ENCODE measurements at places on chromosomes 7 and 10.

GRCh38 chr10:132670546-132671227, 115.3 kb downstream of the NKX6-2 start:
- no peak for DNase-seq

DNA sequence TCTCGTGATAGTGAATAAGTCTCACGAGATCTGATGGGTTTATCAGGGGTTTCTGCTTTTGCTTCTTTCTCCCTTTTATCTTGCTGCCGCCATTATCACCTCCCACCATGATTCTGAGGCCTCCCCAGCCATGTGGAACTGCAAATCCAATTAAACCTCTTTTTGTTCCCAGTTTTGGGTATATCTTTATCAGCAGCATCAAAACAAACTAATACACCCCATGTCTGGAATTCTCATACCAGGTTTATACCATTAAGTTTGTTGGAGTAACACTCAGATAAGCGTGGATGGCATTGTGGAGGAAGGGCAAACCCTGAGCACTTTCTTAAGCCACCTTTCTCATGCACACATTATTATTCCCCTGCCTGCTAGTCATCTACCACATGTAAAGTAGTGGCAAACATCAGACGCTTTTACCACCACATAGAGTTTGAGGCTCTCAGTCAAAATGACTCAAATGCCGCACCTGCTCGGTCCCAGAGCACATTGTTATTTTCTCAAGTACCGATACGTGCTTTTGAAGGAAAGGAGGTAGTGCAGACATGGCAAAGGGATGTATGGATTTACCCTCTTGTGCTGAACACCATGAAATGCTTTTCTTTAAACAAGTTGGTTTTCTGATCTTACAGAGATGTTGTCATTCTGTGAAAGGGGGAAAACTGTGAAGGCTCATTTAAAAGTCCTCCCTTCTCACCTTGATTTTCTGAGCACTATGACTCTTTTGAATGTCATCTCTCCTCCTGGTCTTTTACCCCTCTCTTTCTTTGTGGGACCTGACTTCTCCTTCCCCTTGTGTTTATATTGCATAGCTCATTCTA, 429.7 kb downstream of the EXOC4 start:
- no peak for DNase-seq

- DNase-seq, result no peak
These were observed 130.9 kb upstream of the PRR15 start for GRCh38 chr7:29432721-29433120.

DNA sequence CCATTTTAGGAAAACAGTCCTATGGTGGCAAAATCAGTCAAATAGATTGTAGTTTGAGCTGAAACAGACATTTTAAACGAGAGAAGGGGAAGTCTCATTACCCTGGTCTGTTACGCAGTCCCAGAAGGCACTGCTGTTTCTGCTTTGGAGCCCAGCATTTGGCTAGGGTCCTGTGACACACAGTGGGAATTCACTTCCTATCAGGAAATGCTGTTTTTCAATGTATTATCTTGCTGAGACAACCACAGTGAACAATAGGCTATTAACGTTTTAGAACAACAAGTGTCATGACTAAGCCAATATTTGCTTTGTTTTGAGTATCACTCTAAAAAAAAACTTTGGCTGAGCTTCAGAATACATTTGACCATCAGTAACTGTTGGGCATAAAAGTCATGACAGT, 74.1 kb downstream of the ADD3 start:
- DNase-seq, result no peak

GRCh38 chr10:57897611-57898010, 370.1 kb downstream of the IPMK start:
- no peak for DNase-seq

- no peak for DNase-seq
These were observed 113.5 kb downstream of the COL13A1 start for GRCh38 chr10:69915215-69915560.

DNA sequence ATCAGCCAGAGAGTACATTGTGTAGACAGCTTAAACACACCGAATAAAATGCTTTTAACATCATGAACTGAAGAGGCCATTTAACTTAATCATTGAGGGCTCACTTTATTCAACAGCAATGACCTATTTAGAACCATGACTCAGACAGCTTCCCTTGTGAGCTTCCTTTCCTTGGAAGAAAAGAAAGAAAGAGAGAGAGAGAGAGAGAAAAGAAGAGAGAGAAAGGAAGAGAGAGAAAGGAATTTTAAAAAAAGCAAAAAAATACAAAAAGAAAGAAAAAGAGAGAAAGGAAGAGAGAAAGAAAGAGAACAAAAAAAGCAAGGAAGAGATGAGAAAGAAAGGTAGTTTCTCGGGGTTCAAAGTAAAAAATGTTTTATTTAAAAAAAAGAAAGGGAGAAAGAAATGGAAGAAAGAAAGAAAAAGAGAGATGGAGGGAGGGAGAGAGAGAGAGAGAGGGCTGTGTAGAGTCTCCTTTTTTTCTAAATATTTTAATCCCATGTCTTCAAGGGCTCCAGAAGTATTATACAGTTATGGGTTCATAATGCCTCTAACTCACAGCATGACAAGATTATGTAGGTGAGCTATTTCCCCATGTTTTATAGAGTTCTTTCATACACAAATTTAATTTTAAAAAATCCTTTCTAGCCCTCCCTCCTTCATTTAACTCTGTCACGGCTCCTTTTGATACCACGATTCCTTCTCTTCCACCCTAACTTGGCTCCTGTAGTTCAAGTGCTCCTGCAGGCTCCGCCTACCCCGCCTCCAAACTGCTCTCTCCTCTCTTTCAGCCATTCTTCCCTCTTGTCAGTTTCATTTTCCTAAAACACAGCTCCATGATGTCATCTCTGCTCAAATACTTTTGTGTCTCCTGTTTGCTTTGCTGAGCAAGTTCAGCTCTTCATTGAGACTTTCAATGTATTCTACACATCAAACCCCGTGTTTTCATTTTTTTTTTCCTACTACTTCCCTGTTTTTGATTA, 85.5 kb downstream of the PRTFDC1 start:
- no peak for DNase-seq

DNA sequence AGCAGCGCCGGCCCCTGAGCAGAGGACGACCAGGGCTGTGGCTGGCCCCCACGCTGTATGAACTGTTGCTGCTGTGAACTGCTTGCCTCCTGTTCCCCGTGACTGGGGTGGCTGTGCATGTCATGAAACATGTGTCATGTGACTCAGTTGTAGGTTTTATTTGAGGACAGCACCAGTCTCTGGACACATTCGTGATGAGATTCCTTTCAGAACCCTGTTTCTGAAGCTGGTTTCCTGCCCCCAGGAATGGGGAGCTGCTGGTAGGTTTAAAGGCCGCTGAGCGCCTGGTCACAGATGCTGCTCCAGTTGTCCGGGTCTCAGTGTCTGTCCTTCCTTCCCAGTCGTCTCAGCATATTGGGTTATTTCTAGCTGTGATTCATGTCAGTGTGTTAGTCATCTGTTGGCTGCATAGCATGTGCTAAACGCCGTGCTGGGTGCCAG, 79.1 kb upstream of the PPIF start:
- DNase-seq, result no peak

DNA sequence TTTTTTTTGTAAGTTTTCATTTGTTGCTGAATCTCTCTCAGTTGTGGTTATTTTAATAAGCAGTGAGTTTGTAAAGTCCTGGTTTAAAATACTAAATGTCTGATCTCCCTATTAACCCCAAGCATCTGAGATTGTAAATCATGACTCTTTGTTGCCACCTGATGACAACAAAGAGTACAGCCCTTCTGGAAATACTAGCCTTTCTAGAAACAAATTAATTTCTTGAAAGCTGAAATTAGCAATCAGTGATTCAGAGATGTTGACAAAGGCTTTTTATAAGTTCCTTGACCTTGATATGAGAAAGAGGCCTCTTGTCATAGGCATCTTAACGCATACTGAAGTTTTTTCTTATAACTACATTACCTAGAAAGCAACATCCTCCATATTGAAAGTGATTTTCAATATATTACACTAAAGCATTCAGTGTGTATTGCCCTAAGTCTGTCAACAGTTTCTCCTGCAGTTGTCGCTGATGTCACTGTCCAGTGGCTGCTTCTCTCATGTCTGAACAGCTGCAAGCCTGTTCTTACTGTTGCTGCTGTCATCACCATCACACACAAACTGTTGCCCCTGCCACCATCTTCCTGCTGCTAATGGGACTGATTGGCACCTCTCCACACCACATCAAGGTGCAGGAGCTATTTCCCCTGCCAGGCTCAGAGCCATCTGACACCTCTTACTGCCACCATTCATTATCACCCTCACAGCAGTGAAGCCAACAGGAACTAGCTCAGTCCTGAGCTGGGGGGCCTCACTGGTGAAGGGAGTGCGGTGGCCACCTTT, 95.1 kb upstream of the LRGUK start:
- no peak for DNase-seq

- DNase-seq, result peak; percentile 26
These were observed 10.8 kb upstream of the PYROXD2 start for GRCh38 chr10:98425511-98426352.

DNA sequence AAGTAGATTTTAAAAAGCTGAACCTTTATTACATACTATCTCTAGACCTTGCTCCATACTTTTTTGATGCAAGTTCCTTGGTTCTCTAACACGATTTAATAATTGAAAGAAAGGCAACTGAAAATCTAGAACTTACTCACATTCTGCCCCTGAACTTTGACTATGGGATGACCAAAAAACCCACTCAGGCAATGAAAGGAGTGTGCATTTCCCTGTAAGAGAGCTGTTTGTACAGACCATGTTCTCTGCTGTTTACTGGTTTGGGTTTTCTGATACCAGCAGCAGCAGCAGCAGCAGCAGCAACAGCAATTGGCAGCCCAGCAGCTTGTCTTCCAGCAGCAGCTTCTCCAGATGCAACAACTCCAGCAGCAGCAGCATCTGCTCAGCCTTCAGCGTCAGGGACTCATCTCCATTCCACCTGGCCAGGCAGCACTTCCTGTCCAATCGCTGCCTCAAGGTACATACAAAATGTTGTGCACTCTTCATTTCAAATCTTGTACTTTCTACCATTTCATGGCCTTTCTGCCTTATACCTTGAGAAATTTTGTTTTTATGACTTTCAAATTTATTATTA, 216.7 kb downstream of the FOXP2 start:
- DNase-seq, result no peak

GRCh38 chr7:72924386-72924732, 536 bp upstream of the POM121 start:
- no peak for DNase-seq
